Stimulated activated CD8-positive, alpha-beta memory T cell treated with anti-CD3 and anti-CD28 coated beads, Interleukin-4, amount 100 ng/mL, for 4 hours (primary cell): ENCODE measurements at places on chromosomes 3 and 15.

DNA sequence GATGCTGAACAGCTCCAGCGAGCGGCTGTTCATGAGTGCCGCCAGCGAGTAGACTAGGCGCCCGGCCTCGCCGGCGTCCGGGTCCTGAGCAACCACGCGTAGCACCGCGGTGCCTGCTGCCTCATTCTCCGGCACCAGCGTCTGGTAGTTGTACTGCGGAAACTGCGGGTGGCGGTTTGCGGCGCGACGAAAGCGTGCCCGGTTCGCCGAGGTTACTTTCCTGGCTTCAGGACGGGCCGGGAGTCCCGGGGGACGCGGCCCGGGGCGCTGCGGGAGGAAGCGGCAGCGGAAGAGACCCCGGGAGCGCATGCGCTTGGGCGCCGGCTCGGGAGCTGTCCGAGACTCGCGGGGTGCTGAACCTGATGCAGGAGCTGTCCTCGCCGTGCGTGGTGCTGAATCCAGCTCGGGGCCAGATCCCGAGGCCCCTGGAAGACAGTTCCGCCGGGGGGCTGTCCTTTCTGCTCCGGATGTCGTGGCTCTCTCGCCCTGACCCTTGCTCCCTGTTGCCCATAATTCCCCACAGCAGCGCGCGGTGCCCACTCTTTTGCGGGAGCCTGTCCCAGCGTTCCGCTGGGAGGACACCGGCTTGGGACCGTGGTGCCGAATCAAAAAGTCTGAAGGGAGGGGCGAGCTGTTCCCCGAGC, 1.1 kb downstream of the CELSR3 start:
- DNase-seq, result peak; percentile 48

DNA sequence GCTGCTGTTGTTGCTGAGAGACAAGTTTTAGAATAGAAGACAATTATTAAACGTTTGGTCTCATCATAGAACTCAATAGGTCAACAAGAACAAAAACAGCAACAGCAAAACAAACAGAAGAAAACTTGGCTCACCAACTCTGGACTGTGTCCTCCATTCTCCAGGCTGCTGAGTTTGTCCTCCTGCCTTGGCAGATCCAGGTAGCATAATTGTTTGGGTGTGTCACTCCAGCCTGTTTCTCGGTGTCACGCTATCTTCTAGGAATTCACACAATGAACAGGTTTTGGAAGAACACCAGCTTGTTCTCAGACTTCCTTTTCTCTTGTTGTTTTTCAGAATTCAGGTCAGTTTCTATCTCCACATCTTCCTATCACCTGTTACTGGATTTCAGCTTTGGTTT, 34.7 kb downstream of the ARRDC4 start:
- DNase-seq, result no peak

DNA sequence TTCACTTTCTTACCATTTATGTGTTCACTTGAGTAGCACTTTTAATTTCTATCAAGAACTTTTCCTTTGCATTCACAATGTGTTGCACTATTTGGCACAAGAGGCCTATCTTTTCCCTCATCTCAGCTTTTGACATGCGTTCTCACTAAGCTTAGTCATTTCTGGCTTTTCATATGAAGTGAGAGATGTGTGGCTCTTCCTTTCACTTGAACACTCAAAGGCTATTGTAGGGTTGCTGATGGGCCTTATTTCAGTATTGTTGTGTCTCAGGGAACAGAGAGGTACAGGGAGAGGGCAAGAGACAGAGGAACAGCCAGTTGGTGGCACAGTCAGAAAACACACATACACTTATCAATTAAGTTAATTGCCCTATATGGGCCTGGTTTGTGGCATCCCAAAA, 127.4 kb upstream of the MLF1 start:
- DNase-seq, result no peak

GRCh38 chr3:70854108-70854507, 541.7 kb upstream of the MDFIC2 start:
- no peak for DNase-seq

DNA sequence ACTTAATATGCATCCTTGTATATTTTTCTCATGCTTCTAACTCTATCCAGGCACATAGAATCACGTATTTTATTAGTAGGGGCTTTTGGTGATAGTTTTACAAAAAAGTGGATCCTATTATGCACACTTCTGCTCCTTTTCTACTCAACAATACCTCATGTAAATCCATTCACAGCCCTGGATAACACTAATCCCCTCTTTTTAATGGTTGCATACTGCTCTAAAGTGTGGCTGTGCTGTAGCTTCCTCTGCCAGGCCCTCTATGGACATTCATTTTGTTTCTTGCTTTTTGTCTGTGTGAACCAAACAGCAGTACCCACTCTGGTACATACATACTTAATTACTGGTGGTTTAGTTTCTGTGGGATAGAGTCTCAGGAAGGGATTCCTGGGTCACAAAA, 51.3 kb upstream of the SCAANT1 start:
- DNase-seq, result no peak

GRCh38 chr3:43015991-43016865, 37.1 kb downstream of the GASK1A start:
- DNase-seq, result no peak

DNA sequence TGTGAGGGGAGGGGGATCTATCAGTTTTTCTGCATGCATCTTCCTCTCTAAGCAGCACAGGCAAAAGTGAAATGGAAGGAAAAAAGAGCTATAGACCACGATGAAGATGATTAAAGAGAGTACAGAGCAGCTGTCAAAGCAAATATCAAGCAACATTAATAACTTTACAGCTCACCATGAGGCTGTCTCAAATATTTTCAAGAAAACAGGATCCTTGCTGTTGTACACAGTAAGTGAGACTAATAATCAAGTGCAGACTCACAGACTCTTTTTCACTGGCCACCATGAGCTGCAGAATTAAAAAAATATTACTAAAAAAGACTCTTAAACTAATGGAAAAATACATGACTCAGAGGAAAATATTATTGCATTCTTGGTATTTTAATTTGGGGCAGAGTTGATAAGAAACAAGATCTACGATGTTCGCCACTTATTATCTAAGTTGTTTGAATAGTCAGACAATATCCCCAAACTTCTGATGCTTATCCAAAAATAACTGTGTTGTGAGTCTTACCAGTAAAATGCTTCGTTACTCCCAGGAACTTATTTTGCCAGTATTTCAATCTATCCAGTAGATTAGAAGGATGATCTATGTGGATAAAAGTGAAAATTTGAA, 817.5 kb upstream of the ALCAM start:
- no peak for DNase-seq

DNA sequence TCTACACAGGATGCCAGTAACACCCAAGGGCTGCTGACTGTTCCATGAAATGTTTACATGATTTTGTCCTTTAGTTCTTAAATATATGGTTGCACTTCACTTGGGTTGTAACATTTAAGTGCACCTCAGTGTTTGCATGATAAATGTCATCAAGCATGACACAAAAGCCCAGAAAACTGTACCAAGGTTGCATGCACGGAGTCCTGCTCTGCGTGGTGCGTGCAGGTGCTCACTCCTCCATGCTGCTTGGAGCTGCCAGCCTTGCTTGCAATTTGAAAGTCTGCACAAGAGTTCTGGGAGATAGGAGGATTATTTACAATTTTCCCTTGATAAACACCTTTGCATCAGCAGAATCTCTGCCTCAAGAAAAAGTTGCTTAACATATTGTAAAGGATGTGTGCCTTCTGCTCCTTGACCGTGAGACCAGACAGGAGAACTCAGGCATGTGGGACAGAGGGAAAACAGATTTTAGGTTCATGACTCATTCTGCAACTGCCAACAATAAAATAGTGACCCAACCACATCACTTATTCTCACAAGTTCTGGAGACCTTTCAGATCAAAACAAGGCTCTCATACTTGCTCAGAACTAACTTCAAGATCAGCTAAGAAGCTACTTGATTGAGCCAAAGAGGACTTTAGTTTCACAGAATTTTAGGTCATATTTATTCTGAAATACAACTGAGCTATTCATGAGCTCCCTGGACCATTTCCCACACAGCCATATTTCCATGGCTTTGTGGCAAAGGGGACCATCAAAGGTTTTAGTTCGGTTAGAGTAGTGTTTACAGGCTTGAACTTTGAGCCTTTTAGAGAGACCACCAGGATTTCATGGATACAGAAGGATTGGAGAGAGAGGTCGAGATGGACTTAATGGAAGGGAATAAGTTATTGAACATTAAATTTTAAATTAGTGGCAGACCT, 128.4 kb upstream of the ZBED2 start:
- no peak for DNase-seq

DNA sequence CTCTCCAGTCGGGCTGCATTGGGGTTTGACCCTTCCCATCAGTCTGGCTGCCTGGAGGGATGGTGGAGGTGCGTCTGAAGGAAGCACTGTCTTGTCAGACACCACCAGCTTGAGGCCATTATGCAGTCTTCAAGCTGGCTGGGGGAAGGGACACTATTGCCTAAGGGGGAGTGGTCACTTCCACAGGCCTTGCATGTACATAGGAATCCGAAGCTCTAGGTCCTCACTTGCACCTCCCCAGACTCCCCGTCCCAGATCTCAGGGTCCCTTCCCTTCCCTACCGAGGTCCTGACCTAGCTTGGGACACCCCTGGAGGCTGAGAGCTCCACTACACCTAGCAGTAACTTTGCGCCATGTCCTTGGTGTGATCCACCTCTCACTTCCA, 48.6 kb upstream of the KLF13 start:
- no peak for DNase-seq

DNA sequence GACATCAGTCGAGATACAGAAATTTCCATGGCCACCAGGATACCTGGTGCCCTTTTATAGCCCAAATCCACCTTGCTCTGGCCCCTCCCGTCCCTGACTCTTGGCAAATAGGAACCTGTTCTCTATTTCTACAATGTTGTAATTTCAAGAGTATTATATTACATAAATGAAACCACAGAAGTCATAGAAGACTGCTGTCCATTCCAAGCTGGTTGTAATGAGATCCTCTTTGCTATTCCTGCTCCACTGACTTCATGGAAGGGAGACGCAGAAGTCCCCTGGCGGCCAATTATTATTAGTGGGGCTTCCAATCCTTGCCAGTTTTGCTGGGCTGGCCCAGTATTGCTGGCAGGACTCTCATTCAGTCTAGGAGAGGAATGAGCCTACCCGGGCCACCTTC, 26.6 kb downstream of the DCP1A start:
- no peak for DNase-seq

DNA sequence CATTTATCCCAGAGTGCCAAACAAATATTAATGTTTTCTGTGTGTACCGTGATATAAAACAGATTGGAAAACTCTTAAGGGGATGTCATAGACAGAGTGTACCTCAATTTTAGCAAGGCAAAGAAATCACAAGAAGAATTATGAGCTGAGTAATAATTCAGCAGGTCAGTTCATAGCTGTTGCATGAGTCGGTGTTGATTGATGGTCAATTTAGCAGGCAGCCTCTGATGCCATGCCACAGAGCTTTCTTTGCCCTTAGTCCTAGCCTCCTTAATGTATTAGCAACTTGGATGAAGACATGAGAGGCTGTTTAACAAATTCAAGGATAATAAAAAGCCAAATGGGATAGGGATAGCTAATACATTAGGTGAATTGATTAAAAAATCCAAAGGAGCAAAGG, 6.8 kb downstream of the SLC35A5 start:
- DNase-seq, result no peak

- DNase-seq, result no peak
Observed at GRCh38 chr3:170815340-170815739, 54.7 kb downstream of the RPL22L1 start.

- DNase-seq, result no peak
Observed at GRCh38 chr15:61715082-61715481, 345.2 kb downstream of the VPS13C start.

DNA sequence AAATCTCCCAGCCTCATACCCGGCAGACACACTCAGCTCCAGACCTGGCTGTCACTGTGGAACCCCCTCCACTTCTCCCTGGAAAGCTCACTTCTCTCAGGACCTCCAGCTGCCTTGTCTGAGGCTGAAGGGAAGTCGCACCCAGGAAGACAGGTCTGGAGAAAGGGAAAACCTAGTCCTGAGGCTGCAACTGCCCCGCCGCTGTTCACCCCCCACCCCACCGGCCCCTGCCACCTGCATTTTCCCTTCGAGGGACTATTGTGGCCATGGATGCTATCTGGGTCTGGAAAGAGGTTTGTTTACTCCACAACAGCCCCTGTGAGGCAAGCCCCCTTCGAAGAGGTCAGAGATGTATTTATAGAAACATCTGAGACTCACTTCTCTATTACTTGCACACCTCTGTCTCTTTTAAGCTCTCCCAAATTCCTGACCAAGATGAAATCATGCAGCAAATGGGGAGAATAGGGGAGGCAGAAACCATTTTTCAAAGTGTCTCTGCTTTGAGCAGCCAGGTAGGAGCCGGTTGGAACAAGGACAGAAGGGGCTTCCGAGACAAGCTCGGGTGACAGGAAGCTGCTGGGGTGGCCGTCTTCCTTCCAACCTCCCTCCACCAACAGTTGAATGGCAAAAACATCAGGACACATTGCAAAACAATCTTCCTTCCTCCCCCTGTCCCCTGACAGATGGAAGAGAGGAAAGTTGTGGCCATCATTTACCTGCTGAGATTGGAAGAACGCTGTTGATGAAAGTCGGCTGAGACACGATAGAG, 518 bp downstream of the COLQ start:
- DNase-seq, result no peak

GRCh38 chr3:154029926-154030325, 91.3 kb upstream of the ARHGEF26 start:
- no peak for DNase-seq

DNA sequence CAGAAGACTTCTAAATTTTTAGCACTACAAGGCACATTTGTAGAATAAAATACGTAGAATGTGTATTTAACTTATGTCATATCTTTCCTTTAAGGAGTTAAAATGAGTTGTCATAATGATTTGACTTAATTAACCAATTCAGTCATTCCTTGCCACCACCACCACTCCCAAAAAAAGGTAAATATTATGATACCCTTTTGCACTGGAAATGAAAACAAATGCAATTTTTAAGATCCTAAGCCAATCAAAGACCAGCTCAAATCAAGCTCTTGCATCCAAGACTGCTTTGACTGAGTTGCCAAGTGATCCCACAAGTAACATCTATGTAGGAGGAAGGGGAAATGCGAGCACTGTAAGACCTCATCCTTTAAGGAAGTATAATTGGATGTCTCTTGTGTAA, 426.6 kb upstream of the ATP11B start:
- DNase-seq, result no peak

DNA sequence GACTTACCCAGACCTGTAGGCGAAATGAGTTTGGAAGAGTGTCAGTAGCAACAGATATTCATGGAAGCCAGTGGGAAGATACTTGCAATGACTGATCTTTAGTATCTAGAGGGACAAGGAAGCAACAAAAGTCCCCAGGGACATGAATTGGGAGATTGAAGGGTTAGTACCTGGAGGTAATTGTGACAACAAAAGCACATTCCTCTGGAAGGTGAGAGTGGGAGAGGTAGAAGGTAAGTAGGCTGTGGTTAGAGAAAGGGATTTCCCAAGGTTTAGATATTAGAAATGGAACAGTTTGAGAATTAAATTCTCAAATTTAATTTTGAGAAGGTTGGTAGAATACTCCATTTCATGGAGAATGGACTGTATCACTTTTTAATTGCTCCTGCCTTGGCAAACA, 191.4 kb downstream of the AKAP13 start:
- DNase-seq, result no peak

- DNase-seq, result no peak
Observed at GRCh38 chr15:39125904-39126303, 455.0 kb upstream of the THBS1 start.

- no peak for DNase-seq
Observed at GRCh38 chr3:71142441-71143161, 440.9 kb downstream of the FOXP1 start.

GRCh38 chr3:61055447-61055846, 195.8 kb downstream of the FHIT start:
- DNase-seq, result no peak

- DNase-seq, result no peak
Observed at GRCh38 chr3:116423945-116424344, 21.3 kb downstream of the LSAMP start.
